ENCODE measurements at places on chromosomes 5 and 9.

DNA sequence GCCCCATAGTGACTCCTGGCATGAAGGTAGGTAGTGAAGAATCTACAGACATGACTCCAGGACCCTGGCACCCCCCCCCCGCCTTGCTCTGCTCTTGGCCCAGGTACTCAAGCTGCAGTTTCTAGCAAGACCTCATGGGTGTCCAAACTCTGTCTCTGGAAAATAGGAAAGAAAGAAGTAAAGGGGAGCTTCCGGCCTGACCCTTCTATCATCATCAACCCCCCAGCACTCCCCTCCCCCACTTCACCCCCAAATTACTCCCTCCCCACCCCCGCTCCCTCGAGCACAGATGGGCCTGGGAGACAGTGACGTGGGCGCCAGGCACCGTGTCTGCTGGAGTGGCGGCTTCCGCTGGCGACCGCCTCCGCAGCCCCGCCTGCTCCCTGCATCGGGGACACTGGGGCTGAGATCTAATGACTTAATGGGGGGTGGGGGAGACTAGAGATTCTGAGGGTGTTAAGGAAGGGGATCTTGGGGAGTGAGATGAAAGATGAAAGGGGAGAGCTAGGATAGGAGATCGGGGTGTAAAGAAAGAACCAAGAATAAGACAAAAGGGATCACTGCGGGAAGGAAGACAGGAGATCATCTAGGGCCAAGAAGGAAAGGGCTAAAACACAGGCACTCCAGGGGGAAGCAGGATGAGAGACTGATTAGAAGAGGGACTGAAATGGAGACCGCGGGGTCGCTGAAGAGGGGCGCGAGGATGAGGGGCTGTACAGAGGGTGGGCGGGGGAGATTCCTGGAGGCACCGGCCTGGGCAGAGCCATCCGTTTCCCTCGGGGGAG, 1.1 kb upstream of the DNAJB5 start:
- peak; percentile 10 for DNase-seq

GRCh38 chr9:33227008-33227398, 13.0 kb upstream of the SPINK4 start:
- no peak for DNase-seq

GRCh38 chr5:160158087-160158486, 38.8 kb upstream of the PWWP2A start:
- no peak for DNase-seq

DNA sequence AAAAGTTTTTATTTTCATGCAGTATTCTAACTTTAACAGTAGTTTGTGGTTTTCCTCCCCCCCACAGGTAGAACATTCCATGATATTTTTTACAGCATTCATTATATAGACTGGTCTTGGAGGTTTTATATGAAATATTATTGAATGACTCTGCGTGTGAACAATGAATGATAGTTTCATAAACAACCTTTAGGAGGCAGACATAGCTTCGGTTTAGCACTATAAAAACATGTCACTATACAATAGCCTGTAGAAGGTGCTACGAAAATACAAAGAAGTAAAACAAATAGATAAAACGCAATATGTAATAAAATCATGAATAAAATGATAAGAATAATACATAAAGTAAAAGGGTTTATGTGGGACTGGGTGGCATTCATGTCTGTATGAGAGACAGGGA, 8.5 kb downstream of the KLF4 start:
- no peak for DNase-seq

GRCh38 chr9:38061326-38061977, 7.6 kb downstream of the SHB start:
- DNase-seq = no peak

- no peak for DNase-seq
These were observed 36.2 kb upstream of the CKS2 start for GRCh38 chr9:89274838-89275237.

DNA sequence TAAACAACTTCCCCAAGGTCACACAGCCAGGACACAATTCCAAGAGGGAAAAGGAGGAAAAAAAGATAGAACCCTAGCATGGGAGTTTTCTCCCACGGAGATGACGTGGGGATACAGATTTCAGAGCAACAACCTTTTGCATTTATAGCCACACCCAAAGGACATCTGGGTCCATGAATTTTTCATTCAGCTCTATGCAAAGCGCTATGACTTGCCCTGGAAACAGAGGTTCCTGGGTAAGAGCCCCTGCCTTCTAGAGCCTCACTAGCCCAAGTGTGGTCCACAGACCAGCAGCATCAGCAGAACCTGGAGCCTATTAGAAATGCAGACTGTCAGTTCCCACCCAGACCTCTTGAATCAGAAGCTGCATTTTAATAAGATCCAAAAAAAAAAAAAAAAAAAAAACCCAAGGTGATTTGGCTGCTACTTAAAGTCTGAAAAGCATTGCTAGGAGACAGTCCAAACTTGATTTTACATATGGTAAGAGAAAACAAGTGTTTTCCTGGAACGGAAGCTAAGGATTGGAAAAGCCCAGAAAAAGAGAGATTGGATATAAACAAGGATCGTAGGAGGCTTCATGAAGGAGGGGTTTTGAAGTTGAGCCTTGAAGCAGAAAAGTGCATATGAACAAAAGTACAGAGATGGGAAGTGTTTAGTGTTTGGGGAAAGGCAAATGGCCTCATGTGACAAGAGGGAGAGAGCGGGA, 17.6 kb upstream of the ADAM19 start:
- no peak for DNase-seq

- peak; percentile 25 for DNase-seq
These were observed 90.2 kb downstream of the HACD4 start for GRCh38 chr9:20941174-20941690.

DNA sequence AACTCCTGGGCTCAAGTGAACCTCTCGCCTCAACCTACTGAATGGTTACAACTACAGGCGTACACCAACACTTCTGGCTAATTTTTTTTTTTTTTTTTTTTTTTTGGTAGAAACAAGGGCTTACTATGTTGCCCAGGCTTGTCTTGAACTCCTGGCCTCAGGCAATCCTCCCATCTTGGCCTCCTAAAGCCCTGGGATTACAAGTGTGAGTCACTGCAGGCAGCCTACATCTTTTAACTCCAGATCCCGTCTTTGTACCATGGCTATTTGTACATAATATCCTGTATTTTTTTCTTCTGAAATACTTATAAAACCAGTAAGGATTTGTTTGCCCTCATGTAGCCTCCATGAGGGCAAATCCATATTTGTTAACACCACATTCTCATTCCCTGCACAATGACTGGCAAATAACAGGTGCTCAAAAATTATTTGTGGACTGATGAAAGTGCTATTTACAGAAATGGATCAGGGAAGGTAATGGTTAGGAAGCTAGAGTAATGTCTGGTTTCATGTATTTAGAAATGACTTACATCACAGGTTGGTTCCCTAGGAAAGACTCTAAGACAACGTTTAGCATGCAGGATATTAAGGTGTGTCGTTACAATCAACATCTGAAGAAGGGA, 51.9 kb upstream of the POU5F2 start:
- no peak for DNase-seq

DNA sequence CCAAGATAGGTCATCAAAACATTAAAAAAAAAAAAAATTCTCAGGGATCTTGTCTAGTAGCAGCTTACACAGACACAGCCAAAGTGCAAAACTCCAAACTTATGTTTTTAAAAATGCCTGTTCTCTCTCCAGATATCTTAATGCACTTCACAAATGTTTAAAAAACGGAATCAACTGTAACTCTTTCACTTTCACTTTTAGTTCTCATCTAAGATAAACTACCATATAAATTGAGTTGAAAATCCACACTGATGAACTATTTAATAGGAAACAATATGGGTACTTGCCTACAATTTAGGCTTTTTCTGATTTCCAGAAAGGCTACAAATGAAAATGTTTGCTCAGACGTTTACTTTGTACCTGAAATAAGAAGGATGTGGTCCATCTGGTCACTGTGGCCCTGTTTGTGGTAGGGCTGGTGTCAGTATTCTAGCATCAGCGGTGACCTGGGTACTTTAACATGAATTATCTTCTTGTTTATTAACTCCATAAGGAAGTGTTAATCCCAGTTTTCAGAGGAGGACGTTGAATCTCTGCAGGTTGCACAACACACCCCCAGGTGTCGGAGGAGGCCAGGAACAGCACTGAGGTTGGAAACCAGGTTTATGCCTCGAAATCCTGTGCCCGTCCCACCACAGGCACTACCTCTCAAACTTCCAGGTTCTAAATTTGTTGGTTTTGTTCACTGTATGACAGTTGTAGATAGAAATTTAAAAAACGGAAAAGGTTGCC, 13.3 kb upstream of the LPCAT1 start:
- DNase-seq = no peak

- DNase-seq = no peak
These were observed 55.3 kb upstream of the SPATA31E1 start for GRCh38 chr9:87827341-87827740.

DNA sequence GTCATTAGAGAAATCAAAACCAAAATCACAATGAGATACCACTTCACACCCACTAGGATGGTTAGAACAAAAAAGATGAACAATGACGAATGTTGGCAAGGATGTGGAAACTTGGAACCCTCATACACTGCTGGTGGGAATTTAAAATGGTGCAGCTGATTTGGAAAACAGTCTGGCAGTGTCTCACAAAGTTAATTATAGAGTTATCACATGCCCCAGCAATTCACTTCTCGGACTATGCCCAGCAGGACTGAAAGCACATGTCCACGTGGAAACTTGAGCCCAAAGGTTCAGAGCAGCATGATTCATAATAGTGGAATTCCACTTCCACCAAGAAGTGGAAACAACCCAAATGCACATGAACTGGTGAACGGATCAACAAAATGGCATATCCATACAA, 85.0 kb upstream of the HRH2 start:
- DNase-seq = no peak

- no peak for DNase-seq
These were observed 774.5 kb upstream of the RGMB start for GRCh38 chr5:97998941-97999340.

DNA sequence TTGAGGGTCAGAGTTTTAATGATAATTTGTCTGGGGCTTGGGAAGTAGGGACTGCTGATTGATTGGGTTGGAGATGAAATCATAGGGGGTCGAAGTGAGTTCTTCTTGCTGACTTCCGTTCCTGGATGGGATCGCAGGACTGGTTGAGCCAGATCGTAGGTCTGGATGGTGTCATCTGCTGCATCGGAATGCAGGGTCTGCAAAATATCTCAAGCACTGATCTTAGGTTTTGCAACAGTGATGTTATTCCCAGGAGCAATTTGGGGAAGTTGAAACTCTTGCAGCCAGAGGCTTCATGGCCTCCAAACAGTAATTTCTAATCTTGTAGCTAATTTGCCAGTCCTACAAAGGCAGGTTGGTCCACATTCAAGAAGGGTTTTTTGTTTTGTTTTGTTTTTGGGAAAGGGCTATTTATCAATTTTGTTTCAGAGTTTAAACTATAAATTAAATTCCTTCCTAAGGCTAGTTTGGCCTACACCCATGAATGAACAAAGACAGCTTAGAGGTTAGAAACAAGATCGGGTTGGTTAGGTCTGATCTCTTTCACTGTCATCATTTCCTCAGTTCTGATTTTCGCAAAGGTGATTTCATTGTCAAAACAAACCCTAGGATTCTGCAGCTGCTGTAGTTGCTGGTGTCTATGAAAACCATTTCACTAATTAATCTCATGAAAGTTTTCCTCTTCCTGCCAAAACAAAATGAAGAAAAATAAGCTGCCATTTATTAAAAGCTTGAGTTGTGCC, 388.0 kb downstream of the TMEM232 start:
- no peak for DNase-seq

- no peak for DNase-seq
These were observed 12.5 kb downstream of the ABL1 start for GRCh38 chr9:130847306-130848217.

- no peak for DNase-seq
These were observed 101.3 kb upstream of the LARP1 start for GRCh38 chr5:154653764-154654485.

DNA sequence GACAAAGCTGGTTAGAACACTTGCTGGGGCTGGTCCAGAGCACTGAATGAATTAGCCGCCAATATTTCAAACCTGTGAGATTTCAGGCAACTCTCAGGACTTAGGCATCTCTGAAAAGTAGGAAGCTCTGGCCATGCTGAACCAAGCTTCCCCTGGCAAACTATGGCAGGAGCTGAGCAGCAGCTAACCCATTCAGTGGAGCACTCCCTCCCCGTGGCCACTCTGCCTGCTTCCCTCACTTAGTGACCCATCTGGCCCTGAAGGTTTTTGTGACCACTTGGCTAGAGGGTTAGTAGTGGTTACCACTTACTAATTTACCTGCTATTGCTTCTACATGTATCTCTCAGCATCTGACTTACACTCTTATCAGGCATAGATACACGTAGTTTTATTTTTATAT, 25.5 kb downstream of the FOXI1 start:
- no peak for DNase-seq

GRCh38 chr5:64771736-64772135, 3.0 kb downstream of the CWC27 start:
- DNase-seq = no peak

DNA sequence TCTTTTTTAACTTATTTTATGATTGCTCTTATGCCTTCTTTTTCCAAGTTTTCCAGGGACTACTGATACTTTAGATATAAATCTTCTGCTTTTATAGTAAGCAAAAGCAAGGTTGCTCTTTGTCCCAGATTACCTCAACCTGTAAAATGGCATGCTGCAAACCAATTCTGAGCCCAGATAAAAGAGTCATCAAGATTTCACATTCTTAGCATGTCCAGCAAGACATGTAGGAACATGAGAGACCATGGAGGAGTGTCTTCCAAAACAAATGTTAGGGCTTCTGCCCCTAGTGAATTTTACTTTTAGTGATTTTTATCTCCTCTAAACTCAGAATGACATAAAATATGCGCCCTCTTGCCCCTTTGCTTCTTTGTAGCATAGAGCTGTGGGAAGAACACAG, 7.0 kb upstream of the CDC20B start:
- no peak for DNase-seq

- DNase-seq = no peak
These were observed 34.1 kb upstream of the GDNF start for GRCh38 chr5:37873988-37874387.

GRCh38 chr9:81410201-81410600, 279.1 kb downstream of the TLE1 start:
- no peak for DNase-seq

- DNase-seq = no peak
These were observed 48.4 kb upstream of the GNE start for GRCh38 chr9:36306471-36307306.

GRCh38 chr5:39867923-39868322, 443.1 kb upstream of the DAB2 start:
- DNase-seq = no peak

GRCh38 chr5:25006734-25007133, 362.0 kb upstream of the CDH10 start:
- DNase-seq = no peak

DNA sequence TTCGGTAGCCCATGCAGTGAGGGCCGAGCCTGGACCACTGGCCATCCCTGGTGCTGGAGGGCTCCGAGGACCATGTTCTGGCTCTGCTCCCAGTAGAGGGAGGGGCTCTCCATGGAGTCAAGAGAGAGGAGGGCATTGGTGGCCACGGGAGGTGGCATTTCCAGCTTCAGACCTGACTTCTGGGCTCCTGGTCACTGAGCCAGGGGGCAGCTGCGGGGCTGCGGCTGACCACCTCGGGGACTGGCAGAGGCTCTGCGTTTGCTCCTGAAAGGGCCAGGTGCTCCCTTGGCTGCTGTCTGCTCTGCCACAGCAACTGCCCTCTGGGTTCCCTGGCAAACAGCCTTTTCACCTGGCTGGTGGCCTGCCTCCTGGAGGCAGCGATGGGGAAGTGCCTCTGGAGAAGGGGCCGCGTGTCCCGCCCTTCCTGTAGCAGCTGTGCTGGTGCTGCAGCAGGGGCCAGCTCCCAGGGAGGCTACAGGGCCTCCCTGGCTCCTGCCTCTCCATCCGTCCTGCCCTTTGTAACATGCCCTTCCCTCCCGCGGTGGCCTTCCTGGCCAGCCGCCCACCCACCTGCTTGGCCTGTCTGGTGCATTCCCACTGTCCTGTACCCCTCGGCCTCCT, 144.6 kb downstream of the CACNA1B start:
- DNase-seq = no peak

GRCh38 chr9:976258-976942, at the start of gene DMRT3:
Gene DMRT3 (plus strand): TSS chr9:976655. CDS start chr9:977002, 347 bp downstream.
- no peak for DNase-seq
